ENCODE measurements at places on chromosomes 13 and 19.

- no peak for DNase-seq
These were observed 918 bp upstream of the PSPN start for GRCh38 chr19:6376512-6377190.

GRCh38 chr13:33319859-33320258, 34.3 kb upstream of the STARD13 start:
- no peak for DNase-seq

GRCh38 chr19:19425170-19425875, 19.8 kb downstream of the GATAD2A start:
- DNase-seq, result no peak

- no peak for DNase-seq
These were observed 6.1 kb upstream of the CLEC4G start for GRCh38 chr19:7738023-7738422.

DNA sequence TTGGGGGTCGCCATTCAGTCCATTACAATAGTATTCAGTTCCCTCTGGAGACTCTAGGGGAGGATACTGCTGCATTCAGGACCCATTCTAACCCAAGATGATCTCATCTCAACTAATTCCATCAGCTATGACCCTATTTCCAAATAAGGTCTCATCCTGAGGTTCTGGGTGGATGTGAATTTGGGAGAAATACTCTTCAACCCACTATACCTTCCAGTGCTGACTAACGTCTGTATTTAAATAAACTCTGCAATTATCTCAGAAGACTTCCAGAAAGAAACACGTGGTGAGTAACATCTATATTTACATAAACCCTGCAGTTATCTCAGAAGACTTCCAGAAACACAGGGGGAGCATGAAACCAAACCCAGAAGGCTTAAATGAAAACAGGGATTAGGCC, 1300.7 kb downstream of the PCDH9 start:
- no peak for DNase-seq

- no peak for DNase-seq
These were observed 60.8 kb downstream of the CEBPG start for GRCh38 chr19:33434069-33434885.

DNA sequence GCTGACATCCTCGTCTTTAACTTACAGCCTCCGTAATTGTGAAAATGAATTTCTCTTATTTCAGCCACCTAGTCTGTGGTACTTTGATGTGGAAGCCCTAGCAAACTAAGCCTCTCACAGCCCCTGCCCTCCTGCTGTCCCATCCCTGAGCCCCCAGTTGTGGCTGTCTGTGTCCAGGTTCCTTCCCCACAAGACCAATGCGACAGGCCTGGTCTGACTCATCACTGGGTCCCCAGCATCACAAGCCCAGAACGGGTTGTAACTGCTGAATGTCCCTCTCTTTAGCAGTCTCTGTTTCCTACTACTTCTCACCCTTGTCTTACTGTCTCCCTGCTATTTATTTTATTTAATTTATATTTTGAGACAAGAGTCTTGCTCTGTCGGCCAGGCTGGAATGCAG, 5.7 kb downstream of the POU2F2 start:
- DNase-seq, result no peak

DNA sequence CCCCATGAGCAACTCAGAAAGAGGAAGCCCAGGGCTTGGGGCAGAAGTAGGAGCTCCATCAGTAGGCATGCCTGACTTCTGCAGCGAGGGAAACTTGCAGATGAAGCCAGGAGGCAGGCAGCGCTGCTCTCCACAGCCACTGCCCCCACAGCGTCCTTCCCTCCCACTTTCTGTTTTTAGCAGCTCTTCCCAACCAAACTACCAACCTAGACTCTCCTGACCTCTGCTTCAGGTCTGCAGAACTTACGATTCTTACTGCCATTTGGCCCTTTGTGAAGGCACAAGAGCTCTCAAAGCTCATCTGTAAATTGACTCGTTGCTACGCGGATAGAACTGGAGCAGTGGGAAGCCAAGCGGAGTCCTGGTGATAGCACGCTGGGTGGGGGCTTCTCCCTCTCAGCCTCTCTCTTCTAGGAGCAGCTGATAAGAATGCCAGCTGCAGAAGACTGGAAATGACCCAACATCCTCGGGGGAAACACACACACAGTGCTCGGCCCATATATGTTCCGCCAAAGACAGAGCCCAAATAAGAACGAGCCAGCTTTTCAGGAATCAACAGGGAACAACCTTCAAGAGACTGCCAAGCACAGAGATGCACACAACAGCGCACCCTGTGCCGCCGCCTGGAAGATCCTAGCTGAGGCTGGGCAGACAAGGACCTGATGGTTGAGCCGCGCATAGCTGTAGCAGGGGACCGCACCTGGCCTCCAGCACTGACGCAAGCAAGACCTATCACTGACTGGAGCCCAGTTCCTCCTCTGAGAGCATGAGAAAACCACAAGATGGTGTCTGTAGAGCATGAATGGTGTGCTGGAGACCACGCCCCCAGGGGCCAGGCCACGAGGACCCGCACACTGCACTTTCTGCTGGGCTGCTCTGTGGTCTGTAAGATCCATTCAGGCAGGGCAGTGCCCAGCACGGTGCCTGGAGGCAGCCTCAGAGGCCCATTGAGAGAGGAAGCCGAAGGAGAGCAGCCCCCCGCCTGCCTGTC, 15.9 kb upstream of the SLC35E1 start:
- no peak for DNase-seq

DNA sequence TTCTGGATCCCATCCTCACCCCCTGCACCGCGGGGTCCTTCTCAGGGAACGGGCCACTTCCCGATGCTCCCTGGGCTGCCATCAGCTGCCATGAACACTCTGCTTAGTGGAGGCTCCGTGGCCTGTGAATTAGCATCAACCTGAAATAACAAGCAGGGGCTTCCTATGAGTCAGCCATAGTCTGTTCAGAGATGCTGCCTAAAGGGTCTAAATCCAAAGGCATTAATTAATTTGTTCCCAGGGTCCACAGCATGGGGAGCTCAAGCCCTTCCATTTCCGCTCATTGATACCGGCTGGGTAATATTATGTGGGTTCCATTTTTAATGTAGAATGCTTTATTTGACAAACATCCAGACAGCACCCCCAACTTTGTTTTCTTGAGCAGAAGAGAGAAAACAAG, 341.9 kb upstream of the TMTC4 start:
- no peak for DNase-seq

GRCh38 chr13:111212517-111212873, 97.4 kb downstream of the ARHGEF7 start:
- DNase-seq, result no peak

GRCh38 chr13:110453797-110454196, 107.7 kb downstream of the RAB20 start:
- no peak for DNase-seq

DNA sequence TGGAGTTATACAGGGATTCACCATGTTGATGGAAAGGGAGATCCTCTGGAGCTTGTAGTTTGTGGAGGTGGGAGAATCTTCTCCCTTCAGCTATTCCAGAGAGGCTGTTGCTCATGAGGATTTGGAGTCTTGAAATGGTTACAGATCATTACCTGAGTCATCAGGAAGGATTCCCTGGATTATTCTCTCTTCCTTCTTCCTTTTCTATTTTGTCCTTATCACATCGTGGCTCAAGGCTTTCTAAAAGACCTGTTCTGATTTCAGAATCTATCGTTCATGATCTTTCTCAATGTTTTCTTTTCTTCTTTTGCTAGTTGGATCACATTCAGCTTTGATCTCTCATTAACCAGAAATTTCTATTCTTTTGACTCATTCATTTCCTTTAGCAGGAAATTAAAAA, 196.0 kb downstream of the KLF5 start:
- DNase-seq, result peak; percentile 18

GRCh38 chr19:40610396-40611064, 9.4 kb downstream of the LTBP4 start:
- DNase-seq, result no peak

DNA sequence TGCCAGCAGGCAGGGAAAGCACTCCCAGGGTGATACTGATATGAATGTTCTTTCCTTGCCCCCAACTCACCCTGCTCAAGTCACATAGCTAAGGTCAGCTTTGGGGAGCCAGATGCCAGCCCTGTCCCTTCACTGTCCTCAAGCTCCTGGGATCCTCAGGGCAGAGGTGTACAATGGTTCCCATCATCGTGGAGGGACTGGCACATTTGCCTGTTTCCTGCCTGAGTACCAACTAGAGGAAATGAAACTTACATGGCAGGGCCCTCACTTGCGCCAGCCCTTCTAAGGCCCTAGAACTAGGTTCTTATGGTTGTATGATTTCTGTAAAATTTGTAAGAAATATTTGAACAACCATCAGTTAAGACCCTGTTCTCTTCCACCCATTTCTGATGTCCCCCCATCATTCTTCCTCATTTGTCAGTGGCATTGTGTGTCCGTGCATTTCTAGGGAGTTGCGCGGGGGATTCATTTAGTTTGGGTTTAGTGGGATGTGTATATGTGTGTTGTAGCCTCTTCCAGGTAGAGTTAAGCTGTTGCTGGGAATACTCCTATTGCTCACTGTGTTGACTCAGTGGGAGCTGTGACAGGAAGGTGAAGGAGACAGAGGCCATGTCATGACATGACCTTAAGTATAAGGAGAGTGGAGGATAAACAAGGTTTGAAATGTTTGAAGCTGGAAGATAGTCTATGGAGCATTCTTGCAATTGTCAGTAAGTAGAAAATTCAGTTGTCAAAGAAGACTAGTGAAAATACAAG, 41.3 kb upstream of the RCBTB2 start:
- no peak for DNase-seq

- DNase-seq, result peak; percentile 36
These were observed 100.3 kb upstream of the WASF3 start for GRCh38 chr13:26457212-26457611.
